ENCODE measurements at places on chromosomes 13 and 19.

GRCh38 chr13:50999641-51000040, 90.0 kb downstream of the RNASEH2B start:
- no peak overlapping the region for H3K4me3 ChIP-seq
- DNase-seq = no peak
- peaks cover 2% of the 10 kb centered on the region for H3K4me1 ChIP-seq
- no peak overlapping the region for H3K27ac ChIP-seq

DNA sequence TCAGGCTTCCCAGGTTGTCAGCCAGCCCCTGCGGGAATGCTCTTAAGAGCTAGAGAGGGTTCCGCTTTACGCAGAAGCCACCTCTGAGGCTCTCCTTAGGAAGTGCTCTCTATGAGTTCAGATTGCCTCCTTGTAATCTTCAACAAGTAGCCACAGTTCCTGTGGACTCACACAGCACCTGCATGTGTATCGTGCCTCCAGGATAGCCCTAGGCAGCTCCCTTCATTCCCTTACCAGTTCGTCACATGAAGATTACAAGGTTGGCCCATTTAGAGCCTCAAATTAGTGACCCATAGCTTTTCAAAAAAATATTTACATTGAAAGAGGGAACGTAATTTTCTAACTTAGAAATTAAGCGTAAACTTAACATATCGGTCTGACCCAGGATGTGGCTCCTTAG, 284.3 kb downstream of the MTUS2 start:
- peaks cover 10% of the 10 kb centered on the region for H3K27me3 ChIP-seq
- no peaks in the 10 kb centered on the region for H3K36me3 ChIP-seq
- H3K4me1 ChIP-seq = no peaks in the 10 kb centered on the region
- DNase-seq = no peak

- peaks cover 22% of the 10 kb centered on the region for H3K27me3 ChIP-seq
- no peaks in the 10 kb centered on the region for H3K4me1 ChIP-seq
These were observed 3.1 kb downstream of the SHISA2 start for GRCh38 chr13:26048741-26049140.

- peaks cover 5% of the 10 kb centered on the region for H3K36me3 ChIP-seq
- H3K27me3 ChIP-seq = no peaks in the 10 kb centered on the region
- no peak overlapping the region for H3K4me3 ChIP-seq
- no peak overlapping the region for H3K27ac ChIP-seq
- H3K4me1 ChIP-seq = peaks cover 11% of the 10 kb centered on the region
These were observed 1.3 kb upstream of the SHFL start for GRCh38 chr19:10084803-10085202.

DNA sequence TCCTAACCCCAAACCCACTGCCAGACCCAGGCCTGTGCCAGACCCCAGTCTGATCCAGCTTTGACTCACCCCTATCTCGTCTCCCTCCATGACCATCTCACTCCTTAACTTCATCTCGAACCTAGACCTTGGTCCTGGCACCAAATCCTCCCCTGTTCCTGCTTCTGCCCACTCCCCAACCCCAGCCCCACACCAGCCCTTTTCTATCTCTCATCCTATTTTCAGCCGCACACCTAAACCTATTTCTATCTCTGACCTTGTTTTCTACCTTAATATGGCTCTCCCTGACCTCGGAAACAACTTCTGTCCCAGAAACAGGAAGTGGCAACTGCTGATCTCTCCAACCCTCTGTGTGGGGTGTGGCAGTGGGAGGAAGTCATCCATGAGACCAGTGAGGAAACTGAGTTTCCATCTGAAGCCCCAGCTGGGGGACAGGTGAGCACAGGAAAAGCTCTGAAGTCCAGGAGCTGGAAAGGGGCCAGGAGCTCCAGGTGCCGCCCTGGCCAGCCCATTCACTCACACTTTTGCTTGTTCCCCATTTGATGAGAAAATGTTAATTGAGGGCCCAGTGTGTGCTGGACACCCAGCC, 13.7 kb downstream of the PTH2 start:
- H3K36me3 ChIP-seq = no peaks in the 10 kb centered on the region
- H3K4me3 ChIP-seq = peak overlapping the region; percentile 43
- H3K27ac ChIP-seq = peak overlapping the region; percentile 81
- peaks cover 35% of the 10 kb centered on the region for H3K4me1 ChIP-seq
- DNase-seq = no peak

- peaks cover 4% of the 10 kb centered on the region for H3K4me1 ChIP-seq
- no peak for DNase-seq
- H3K27me3 ChIP-seq = peaks cover 2% of the 10 kb centered on the region
- no peak overlapping the region for H3K4me3 ChIP-seq
- H3K36me3 ChIP-seq = no peaks in the 10 kb centered on the region
These were observed 58.3 kb upstream of the ZNF507 start for GRCh38 chr19:32287086-32287485.

- no peak overlapping the region for H3K4me3 ChIP-seq
- H3K27me3 ChIP-seq = no peaks in the 10 kb centered on the region
- no peak for DNase-seq
- no peak overlapping the region for H3K27ac ChIP-seq
These were observed 489.1 kb upstream of the TSHZ3 start for GRCh38 chr19:31838163-31838815.

DNA sequence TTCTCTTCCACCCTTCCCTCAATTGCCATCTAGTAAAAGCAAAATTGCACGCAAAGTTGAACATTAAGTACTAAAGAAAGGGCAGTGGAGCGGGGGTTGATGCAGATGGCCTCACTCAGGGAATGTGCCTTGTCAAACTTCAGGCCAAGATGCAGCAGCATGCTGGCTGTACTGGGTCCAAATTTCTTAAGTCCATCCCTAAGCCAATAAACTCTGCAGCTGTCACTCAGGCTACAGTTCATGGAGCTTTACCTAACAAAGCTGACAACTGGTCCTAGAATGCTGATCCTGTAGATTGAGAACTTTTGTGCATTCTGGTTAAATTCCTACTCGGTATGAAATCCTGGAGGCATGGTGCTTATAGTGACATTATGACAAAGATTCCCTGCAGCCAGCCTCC, 88.4 kb downstream of the FOXO1 start:
- H3K4me1 ChIP-seq = peaks cover 69% of the 10 kb centered on the region
- DNase-seq = no peak
- H3K27me3 ChIP-seq = no peaks in the 10 kb centered on the region
- H3K4me3 ChIP-seq = no peak overlapping the region
- H3K36me3 ChIP-seq = peaks cover 12% of the 10 kb centered on the region

- H3K27me3 ChIP-seq = peaks cover 3% of the 10 kb centered on the region
- no peak for DNase-seq
- H3K4me3 ChIP-seq = no peak overlapping the region
- peaks cover 2% of the 10 kb centered on the region for H3K36me3 ChIP-seq
- no peak overlapping the region for H3K27ac ChIP-seq
These were observed 3.8 kb upstream of the CCDC124 start for GRCh38 chr19:17929056-17929455.

DNA sequence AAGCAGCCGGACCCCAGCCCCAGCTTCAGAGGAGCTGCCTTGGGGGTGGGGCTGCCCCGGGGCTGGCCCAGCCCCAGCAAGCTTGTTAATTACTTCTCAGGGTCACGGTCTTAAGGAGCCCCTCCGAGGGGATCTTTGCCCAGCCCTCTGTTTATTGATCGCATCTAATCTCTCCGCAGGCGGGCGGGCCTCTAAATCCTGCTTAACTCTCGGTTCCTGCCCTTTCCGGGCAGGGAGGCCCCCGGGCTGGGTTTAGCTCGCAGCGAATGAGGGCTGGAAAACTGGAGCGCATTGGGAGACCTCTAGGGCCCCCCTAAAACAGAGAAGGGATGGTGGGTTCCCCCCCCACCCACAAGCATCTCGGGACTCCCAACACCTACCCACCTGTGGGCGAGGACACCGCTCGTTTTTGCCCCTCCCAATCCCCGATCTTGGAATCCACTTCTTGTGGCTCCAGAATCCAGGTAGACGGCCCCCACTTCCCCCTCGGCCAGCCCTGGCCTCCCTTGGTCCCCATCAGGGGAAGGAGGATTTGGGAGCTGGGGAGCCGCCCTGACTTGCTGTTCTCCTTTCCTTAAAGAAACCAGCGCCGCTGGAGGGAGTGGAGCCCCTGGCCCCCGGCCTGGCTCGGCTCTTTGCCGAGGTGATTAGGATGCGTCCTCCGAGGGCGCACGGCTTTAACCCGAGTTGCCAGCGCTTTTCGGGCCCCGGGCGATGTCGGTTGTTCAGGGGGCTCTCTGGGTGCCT, 59.5 kb upstream of the ADGRL1 start:
- H3K27ac ChIP-seq = no peak overlapping the region
- no peak for DNase-seq
- H3K36me3 ChIP-seq = no peaks in the 10 kb centered on the region
- peaks cover 7% of the 10 kb centered on the region for H3K27me3 ChIP-seq
- H3K4me3 ChIP-seq = no peak overlapping the region
- H3K4me1 ChIP-seq = no peaks in the 10 kb centered on the region

- DNase-seq = no peak
- H3K27me3 ChIP-seq = no peaks in the 10 kb centered on the region
- peak overlapping the region; percentile 68 for H3K4me3 ChIP-seq
- H3K36me3 ChIP-seq = peaks cover 20% of the 10 kb centered on the region
These were observed 24.4 kb upstream of the GPR18 start for GRCh38 chr13:99282264-99283231.

DNA sequence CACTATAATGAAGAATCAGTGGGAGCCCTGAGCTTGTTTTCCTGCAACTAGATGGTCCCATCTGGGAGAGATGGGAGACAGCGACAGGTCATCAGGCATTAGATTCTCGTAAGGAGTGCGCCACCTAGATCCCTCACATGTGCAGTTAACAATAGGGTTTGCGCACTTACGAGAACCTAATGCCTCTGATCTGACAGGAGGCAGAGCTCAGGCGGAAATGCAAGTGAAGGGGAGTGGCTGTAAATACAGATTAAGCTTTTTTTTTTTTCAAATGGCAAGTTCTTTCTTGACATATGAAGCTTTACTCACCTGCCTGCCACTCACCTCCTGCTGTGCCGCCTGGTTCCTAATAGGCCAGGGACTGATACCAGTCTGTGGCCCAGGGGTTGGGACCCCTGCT, 14.4 kb downstream of the CDC16 start:
- H3K27me3 ChIP-seq = no peaks in the 10 kb centered on the region
- H3K36me3 ChIP-seq = peaks cover 27% of the 10 kb centered on the region
- no peak for DNase-seq
- H3K27ac ChIP-seq = no peak overlapping the region

DNA sequence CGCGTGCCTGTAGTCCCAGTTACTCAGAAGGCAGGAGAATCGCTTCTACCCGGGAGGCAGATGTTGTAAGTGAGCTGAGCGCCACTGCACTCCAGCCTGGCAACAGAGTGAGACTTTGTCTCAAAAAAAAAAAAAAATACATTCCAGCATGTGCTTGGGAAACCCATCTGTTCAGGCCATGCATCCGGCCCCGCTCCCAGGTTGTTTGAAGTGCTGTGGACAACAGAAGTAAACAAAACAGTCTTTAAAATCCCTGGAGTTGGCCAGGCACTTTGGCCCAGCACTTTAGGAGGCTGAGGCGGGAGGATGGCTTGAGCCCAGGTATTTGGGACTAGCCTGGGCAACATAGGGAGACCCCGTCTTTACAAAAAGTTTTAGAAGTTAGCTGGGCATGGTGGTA, 3.2 kb upstream of the PTPRS start:
- H3K4me1 ChIP-seq = peaks cover 9% of the 10 kb centered on the region
- no peak for DNase-seq
- H3K4me3 ChIP-seq = no peak overlapping the region

- DNase-seq = no peak
- no peaks in the 10 kb centered on the region for H3K27me3 ChIP-seq
- no peaks in the 10 kb centered on the region for H3K36me3 ChIP-seq
- peak overlapping the region; percentile 97 for H3K27ac ChIP-seq
- peaks cover 18% of the 10 kb centered on the region for H3K4me1 ChIP-seq
These were observed 1.2 kb downstream of the TPGS1 start for GRCh38 chr19:508204-509150.

GRCh38 chr13:109348519-109349258, 437.7 kb downstream of the IRS2 start:
- H3K36me3 ChIP-seq = no peaks in the 10 kb centered on the region
- DNase-seq = no peak
- no peaks in the 10 kb centered on the region for H3K4me1 ChIP-seq
- peaks cover 8% of the 10 kb centered on the region for H3K27me3 ChIP-seq

GRCh38 chr13:65532231-65532630, 1697.9 kb downstream of the PCDH9 start:
- no peaks in the 10 kb centered on the region for H3K4me1 ChIP-seq
- no peak overlapping the region for H3K27ac ChIP-seq
- no peaks in the 10 kb centered on the region for H3K27me3 ChIP-seq
- H3K4me3 ChIP-seq = no peak overlapping the region

Data from memory B cell (primary cell).